NCI-H1105 (cell line): ENCODE measurements at places on chromosomes 6 and 20.

DNA sequence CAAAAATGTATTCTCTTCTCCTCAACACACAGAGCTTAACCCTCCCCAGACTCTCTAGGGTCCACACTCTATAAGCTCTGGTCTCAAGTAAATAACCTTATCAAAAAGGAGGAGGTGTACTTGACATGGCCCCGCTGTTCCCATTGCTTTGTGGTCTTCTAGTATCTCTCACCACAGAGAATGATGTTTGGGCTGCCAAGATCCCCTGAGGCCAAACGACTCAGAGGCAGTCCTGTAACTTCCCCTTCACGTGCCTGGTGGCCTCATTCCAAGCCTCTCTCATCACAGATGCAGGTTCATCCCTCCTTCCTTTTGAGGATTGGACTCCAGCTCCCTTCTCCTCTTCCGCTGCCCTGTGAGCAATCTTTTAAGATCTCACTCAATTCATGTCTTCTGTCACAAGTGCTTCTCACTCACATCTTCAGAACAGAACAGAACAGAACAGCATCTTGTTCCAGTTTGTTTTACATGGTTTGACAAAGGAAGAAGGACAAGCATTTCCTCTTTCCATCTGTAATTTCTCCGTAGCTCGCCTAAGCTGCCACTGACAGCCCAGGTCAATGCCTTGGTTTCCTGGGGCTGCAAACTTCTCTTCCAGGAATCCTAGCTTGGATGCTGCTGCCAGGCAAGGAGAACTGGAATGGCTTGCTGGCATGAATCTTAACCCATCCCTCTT, 541.5 kb downstream of the CD83 start:
- DNase-seq = no peak

GRCh38 chr6:22294301-22294700, 2.5 kb downstream of the PRL start:
- peak; percentile 21 for DNase-seq

GRCh38 chr6:33205191-33206026, 954 bp downstream of the HSD17B8 start:
- DNase-seq = no peak

- no peak for DNase-seq
These were observed 17.4 kb downstream of the MDFI start for GRCh38 chr6:41655646-41656001.

GRCh38 chr6:8944548-8944947, 509.2 kb upstream of the SLC35B3 start:
- no peak for DNase-seq

DNA sequence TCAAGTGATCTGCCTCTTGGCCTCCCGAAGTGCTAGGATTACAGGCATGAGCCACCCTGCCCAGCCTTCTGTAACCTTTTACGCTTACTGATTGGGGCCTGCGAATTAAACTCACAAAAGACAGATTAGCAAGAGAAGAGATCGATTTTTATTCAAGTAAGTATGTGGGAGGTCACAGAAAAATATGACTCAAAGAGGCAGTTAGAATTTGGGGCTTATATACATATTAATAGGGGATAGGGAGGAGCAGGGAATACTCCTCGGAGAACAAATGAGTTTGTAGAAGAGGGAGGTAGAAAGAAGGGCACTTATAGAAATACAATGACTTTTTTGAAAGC, 78.9 kb downstream of the CD24 start:
- DNase-seq = no peak

DNA sequence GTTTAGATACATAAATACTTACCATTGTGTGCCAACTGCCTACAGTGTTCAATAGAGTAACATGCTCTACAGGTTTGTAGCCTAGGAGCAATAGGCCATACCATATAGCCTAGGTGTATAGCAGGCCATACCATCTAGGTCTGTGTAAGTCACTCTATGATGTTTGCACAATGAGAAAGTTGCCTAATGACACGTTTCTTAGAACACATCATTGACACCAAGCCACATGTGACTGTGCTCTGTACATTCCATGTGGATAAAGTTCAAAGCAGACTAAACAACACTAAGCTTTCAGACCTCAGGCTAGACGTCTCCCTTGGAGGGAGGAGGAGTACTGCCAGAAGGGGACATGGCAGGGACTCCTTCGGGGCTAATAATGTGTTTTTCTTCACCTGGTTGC, 93.6 kb downstream of the KIF16B start:
- no peak for DNase-seq

GRCh38 chr20:40807821-40808170, 118.8 kb upstream of the MAFB start:
- no peak for DNase-seq

DNA sequence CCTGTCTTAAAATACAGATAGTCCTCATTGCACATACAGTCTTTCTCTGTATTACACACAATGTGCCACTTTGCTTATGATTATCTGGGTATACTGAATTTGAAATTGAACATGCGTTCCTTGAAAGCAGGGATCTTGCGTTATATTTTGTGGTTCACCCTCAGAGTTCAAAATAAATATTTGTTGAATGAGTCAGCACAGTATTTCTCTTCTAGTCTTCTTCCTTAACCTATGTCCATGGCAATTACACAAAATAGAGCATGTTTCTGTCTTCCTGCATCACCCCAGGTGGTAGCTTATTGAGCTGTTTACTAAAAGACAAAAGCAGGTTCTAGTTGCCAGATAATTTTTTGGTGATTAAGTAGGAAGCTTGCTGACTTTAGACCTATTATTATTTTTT, 272.9 kb upstream of the FERMT1 start:
- peak; percentile 5 for DNase-seq
